ENCODE measurements at places on chromosomes 7 and 10. TPM values are rescaled to one million over a fixed set of nuclear protein-coding genes. Genes with fewer than 3 reads are reported as not detected.

DNA sequence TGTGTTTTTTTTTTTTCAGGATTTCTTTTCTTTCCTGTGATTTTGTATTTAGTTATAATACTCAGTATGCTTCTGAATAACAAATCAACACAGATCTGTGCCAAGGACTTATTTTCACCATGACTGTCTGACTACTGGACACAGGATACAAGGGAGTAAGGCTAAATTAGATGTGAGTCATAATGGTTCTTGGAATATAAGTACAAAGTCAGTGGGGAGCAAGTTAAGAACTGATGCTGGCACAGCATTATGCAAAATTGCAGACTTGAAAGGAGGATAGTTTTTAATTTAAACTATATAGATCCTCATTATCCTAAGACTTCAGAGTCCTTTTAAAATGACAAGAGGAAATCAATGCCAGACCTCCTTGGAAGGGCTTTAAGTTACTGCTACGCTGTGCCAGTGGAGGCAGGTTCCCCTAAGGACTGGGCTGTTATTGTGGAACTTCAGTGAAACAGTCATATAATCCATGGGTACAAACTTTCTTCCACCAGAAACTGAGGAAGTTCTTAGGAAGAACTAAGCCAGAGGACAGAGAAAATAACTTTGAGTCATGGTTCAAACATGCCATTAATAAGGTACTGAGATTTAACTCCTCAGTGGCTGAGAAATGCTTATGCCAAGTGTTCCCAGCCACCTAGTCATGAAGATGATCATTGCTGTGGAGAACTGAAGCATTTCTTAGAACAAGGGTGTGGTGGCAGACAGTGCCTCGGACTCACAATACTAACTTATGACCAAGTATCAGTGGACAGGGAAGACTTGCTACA lies 531.2 kb downstream of the HTR7 start:
- DNase-seq = no peak

DNA sequence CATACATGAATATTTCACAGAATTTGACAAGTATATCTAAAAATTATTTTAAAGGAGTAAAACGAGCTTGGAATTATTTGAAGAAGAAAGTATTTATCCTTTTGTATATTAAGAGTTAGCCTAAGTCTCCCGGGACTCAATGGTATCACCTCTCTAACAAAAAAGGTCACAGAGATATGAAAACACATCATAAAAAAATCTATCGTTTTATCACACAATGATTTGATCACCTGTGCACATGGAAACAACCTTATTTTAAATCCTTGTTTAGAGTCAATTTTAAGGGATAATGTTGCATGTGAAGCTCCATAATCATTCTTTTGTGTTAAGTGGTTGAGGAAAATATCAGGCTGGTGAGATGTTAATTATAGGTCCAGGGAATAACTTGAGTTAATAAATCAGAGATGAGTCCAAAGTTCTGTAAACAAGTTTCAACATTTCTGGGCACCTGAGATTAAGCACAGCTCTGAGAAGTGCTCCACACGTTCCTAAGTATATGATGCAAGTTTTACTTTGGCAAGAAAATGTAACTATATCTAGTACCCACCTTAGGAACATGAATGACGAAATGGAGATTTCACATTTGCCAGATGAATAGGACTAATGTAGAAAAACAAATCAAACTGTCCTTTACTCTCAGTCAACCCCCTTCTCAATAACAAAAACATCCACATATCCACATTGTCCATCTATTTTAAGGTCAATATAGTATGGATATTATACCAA lies 148.5 kb upstream of the AKR1E2 start:
- no peak for DNase-seq

GRCh38 chr7:113763226-113763625 lies 155.6 kb downstream of the PPP1R3A start:
- no peak for DNase-seq

Gene FAM20C
- 41.4 TPM for polyA plus RNA-seq

Gene CDK1
- polyA plus RNA-seq = 50.4 TPM

All from muscle of back (tissue), 13 donors.